ENCODE measurements at places on chromosomes 3 and 15. TPM values are rescaled to one million over a fixed set of nuclear protein-coding genes. Genes with fewer than 3 reads are reported as not detected.

The P2RY14 gene
- not detected for total RNA-seq

The FGF12 gene
- total RNA-seq, result 0.69 TPM

The STXBP5L gene
- total RNA-seq, result not detected

The PAK6 gene
- total RNA-seq, result 1.00 TPM

The KCTD6 gene
- total RNA-seq, result 6.5 TPM

The FHIT gene
- 3.8 TPM for total RNA-seq

The DAG1 gene
- total RNA-seq, result 118 TPM

The TIMP4 gene
- 2.2 TPM for total RNA-seq

The MOBP gene
- under 0.01 TPM for total RNA-seq

The TRPM1 gene
- total RNA-seq, result 171 TPM

The SIDT1 gene
- total RNA-seq, result under 0.01 TPM

The ZNF80 gene
- total RNA-seq, result not detected

The MBD4 gene
- total RNA-seq, result 20.3 TPM

The SATB1 gene
- total RNA-seq, result 9.6 TPM

The AMIGO3 gene
- total RNA-seq, result 0.69 TPM

The IL12A gene
- total RNA-seq, result not detected

The CCR5 gene
- not detected for total RNA-seq

The STARD5 gene
- 3.2 TPM for total RNA-seq

The EPHB1 gene
- 0.67 TPM for total RNA-seq

The SLC51A gene
- not detected for total RNA-seq

The CISH gene
- total RNA-seq, result 0.67 TPM

The GOLGA8O gene
- 1.1 TPM for total RNA-seq

The LRRC34 gene
- total RNA-seq, result 8.7 TPM

The WNT5A gene
- total RNA-seq, result 3.1 TPM

The CFAP20DC gene
- total RNA-seq, result 6.2 TPM

The C3orf20 gene
- under 0.01 TPM for total RNA-seq

The SHC4 gene
- 65.9 TPM for total RNA-seq

The MYH15 gene
- total RNA-seq, result under 0.01 TPM

The TTC21A gene
- total RNA-seq, result 4.0 TPM

The TMEM108 gene
- under 0.01 TPM for total RNA-seq

The GOLGA8S gene
- total RNA-seq, result not detected

The AHSG gene
- not detected for total RNA-seq

The NR1I2 gene
- 0.15 TPM for total RNA-seq

The PRTG gene
- total RNA-seq, result 26.2 TPM

The CYP1A1 gene
- 1.3 TPM for total RNA-seq

The SPG11 gene
- 70.2 TPM for total RNA-seq

The ECE2 gene
- not detected for total RNA-seq

The HHLA2 gene
- not detected for total RNA-seq

The DUOX1 gene
- 0.15 TPM for total RNA-seq

The ITIH3 gene
- total RNA-seq, result not detected

The SMCO1 gene
- total RNA-seq, result not detected

The SLC25A26 gene
- 16.3 TPM for total RNA-seq

The OXTR gene
- total RNA-seq, result 0.69 TPM

The PLA2G4D gene
- total RNA-seq, result not detected

The SPATA12 gene
- not detected for total RNA-seq

The FEZF2 gene
- total RNA-seq, result not detected

The CACNA1D gene
- total RNA-seq, result 4.5 TPM

The POLQ gene
- 5.1 TPM for total RNA-seq

The ITIH4 gene
- total RNA-seq, result 2.0 TPM

The GOLGA6L1 gene
- total RNA-seq, result not detected

The HIGD2B gene
- total RNA-seq, result 0.67 TPM

The LHFPL4 gene
- total RNA-seq, result not detected

The ACKR2 gene
- total RNA-seq, result not detected

The TRNT1 gene
- 25.0 TPM for total RNA-seq

The TMCO5A gene
- not detected for total RNA-seq

The HES1 gene
- 27.0 TPM for total RNA-seq

All from melanocyte of skin (primary cell).